T-helper 9 cell (primary cell): ENCODE measurements at places on chromosomes 11 and 22.

DNA sequence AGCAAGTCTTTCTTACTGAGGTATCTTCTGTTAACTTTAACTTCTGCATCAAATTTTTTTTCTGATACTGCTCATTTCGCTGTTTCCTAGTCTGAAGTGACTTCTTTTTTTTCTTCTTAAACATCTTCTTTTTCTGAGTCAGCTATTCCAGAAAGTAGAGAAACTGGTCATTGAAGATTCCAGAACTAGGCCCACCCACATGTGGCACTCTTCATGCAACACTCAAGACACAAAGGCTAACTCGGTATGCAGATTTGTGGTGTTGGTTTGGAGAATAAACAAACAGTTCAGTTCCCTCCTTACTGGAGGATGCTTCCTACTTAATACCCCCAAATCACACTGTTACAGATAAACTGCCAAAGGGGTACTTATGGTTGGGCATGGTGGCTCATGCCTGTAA is 25.2 kb upstream of the MTCH2 start:
- DNase-seq = no peak

DNA sequence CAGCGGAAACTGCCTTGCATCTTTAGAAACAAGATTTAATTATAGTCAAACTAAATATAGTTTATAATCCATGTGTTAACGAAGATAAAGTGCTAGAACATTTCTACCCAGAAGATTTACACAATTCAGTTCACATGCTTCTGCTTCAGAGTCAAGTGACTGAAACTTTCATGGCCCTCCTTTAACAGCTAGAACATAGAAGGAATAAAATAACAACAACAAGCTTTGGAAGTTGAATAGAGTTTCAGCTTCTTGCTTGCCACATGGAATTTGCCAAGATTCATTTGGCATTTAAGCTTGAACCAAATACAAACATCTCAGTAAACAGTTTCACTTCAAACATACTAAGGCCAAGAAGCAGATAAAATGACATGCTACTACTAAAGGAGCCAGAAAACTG is 676.3 kb upstream of the ANO3 start:
- no peak for DNase-seq

- no peak for DNase-seq
Observed at GRCh38 chr11:130070846-130071200, 1.1 kb downstream of the APLP2 start.

DNA sequence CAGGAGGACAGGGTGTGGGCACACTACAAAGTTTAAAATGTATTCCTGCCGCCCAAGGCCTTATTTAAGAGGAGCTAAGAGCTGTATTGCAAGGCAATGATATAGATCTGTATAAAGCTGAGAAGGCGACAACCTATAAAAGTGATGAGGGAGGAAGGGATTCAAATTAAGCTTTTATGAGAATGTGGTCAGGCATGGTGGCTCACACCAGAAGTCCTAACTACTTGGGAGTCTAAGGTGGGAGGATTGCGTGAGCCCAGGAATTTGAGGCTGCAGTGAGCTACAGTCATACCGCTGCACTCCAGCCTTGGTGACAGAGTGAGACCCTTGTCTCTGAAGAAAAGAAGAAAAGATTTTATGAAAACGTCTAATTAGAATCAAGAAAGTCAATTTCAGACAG is 9.7 kb upstream of the GLB1L3 start:
- no peak for DNase-seq

DNA sequence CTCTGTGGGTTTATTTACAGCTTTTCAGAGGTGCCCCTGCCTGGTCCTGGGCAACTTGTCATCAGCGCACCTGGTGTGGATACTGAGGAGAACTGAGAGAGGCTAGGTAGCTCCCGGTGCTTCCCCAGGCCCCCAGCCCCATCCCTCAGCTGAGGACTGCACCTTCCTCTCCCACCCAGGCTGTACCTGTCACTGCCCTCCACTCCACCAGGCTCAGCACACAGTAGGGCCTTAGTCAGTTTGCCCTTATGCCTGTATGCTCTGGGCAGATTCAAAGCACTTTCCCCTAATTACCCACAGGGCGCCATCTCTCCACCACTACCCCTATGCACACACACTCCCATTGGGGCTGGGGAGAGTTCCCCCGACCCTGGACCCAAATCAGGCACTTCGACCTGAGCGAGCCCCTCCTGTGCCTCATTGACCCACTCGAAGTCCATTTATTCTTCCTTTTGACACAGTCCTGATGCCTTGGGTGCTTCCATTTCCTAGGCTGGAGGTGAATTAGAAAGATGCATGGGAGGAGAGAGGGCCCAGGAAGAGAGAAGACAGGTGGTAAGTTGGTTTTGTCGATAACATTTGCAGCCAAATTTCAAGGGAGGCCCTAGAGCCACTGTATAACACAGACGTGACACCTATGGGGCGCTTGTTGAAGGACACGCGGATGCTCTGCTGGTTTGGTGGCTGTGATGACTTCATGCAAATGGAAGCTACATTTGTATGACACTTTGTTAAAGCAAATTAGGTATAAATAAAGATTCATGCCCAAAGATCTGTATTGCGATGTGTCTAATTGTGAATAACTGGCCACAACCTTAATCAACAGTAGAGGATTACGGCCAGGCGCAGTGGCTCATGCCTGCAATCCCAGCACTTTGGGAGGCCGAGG is 13.8 kb upstream of the PICK1 start:
- DNase-seq = no peak

DNA sequence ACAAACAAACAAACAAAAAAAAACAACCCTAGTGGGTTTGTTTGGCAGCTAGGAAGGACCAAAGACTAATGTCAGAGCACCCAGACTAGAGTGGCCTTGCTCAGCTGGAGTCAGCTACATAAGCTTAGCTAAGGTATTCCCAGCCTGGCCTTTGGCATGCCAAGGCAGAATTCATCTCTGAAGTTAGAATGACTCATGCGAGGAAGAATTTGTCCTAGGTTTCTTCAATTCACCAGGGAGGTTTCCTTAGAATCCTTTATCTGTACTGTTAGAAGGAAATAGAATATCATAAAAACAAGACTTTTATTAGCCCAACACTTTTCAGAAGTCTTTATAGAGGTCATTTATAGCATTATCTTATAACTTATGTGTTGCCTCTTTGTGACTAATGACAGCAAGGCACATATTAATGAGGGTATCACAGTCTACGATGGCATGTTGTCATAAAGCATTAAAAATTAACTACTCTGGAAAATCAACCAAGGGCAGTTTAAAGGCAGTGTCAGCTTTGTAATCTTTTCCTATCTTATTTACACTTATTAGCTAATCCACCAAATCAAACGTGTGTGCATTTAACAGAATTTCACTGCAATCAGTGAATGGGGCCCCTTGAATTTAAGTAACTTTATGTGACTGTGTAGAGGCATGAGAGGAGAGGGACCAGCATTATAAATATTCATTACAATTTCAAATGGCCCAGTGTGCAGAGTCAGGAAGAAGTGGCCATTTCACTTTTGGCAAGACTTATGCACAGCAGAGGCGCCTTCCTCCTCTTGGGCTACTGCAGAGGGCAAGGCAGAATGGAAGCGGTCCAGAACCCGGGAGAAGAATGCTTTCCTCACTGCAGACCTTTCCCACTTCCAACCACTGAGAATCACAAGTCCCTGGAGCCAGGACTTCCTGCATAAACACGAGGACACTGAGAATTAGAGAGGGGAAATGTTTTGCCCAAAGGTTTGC is 36.3 kb downstream of the SLC5A1 start:
- no peak for DNase-seq
